ENCODE measurements at places on chromosomes 1 and 21. TPM values are rescaled to one million over a fixed set of nuclear protein-coding genes. Genes with fewer than 3 reads are reported as not detected.

GRCh38 chr21:15275615-15276235 is 210.9 kb upstream of the NRIP1 start:
- DNase-seq: no peak

DNA sequence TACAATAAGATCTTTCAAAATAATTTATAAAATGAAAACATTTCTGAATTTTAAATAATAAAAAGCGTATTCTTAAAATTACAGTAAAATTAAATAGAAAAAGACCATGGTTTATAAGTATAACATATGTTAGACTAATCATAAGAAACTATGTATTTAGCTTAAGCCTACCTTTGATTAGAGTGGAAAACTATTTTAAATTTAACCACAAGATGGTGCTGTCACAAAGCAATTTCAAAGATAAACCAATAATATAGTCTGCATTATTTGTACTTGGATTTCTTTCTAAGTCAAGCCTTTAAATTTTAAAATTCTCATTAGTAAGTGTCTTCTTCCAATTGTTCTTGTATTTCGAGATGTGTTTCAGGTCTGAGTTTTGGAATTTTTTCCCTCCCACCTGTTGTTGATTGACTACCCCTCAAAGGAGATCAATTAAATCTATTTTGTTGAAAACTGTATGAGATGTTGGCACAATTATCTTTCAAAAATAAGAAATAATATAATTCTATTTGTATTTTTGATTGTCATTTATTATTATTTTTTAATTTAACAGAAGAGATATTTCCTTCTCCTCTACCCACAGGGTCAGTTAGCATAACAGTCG is 459.8 kb downstream of the KCNT2 start:
- DNase-seq: peak; percentile 59

GRCh38 chr1:216090556-216090955 is 332.7 kb downstream of the USH2A start:
- no peak for DNase-seq

DNA sequence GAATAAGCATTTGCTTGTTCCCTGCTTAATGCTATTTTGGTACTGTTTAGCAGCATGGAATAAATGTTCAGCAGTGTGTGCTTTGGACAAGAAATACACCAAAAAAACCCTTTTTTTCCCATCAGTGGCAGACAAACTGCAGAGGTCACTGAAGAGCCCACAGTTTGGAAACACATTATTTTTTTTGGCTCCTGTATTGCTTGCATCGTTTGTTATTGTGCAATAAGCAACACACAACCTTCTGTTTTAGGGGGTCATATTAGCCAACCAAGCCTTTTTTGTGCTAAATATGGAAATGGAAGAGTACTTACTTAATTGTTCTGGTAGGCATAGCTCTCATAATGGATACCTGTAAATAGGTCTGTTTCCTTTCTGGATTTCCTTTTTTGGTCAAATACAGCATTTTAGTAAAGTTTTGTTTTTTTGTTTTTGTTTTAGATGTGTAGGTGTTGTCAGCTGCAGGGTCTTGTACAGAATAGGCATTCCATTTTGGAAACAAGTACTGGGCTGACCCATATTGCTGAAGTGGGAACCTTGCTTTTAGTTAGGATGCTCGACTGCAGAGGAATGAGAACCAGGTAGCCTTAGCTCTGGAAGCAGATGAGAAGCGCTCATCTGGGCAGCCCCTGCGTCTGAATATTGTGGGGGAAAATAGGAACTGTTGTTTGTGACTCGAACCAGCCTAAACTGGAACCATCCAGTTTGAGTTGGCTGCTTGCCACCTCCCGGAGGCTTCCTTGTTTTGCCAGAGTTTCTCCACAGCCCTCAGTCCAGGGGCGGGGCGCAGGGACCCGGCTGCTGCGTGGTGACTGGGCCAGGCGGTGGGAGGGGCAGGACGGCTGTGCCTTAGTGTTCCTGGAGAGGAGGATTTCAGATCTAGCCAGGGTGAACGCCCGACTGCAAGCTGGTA is 38.4 kb downstream of the SPEN start:
- DNase-seq: peak; percentile 96

- peak; percentile 82 for DNase-seq
Observed at GRCh38 chr1:223363856-223364684, at the start of gene SUSD4. SUSD4 (minus strand) TSS chr1:223364176; CDS start chr1:223363425, 751 bp downstream.

- no peak for DNase-seq
Observed at GRCh38 chr1:180863158-180863775, 49.4 kb upstream of the KIAA1614 start.

- DNase-seq: no peak
Observed at GRCh38 chr1:234624724-234625117, 14.7 kb upstream of the IRF2BP2 start.

DNA sequence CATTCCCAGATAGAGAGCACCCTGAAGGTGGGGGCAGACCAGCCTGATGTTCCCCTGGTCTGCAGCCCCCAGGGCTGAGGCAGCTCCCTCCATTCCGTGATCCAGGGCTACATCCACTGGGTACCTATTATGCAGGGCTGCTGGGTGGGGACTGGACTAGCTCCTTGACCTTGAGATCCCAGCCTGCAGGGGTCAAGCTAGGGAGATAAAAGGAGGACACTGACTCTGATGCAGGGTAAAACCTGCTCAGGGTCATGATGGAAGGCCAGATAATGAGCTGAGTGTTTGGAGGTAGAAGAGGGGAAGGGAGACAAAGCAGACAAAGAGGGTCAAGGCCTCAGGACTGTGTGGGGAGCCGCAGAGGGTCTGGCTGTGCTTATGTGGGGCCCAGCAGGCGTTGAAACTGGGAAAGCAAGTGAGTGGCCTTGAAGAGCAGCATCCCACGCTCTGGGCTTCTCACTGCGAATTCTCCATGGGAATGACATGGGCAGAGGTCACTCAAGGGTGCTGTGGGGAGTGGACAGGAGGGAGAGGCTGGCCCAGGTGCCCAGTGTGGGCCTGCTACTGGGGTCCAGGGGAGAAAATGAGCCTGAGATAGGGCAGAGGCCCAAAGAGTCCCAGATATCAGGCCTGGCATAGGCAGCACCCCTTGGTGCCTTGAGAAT is 9.7 kb downstream of the FOXO6 start:
- no peak for DNase-seq

DNA sequence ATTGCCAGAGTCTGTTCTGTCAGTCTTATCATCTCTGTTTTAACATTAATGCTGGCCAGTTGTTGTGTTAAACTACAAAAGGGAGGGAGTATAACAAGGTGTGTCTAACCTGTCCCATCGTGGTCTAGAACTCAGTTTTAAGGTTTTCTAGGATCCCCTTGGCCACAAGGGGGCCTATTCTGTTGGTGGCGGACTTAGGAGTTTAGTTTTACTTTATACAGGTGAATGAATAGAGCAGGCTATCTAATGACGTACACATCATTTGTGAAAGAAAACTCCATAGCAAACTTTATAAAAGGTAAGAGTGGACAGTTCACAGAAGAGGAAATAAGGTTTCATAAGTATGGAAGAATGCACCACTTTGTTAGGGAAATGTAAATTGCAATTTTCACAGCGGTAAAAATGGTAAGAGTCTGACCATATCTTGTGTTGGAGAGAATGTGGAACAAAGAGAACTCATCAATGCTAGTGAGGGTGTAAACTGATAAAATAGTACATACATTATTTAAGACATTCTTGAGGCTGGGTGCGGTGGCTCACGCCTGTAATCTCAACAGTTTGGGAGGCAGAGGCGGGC is 2.5 kb upstream of the ATF6 start:
- peak; percentile 57 for DNase-seq

DNA sequence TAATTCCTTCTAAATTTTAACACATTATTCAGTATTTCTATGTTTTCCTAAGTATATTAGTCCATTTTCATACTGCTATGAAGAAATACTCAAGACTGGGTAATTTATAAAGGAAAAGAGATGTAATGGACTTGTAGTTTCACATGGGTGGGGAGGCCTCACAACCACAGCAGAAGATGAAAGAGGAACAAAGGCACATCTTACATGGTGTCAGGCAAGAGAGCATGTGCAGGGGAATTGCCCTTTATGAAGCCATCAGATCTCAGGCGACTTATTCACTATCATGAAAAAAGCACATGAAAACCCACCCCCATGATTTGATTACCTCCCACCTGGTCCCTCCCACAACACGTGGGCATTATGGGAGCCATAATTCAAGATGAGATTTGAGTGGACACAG is 15.6 kb downstream of the GBP5 start:
- DNase-seq: no peak

DNA sequence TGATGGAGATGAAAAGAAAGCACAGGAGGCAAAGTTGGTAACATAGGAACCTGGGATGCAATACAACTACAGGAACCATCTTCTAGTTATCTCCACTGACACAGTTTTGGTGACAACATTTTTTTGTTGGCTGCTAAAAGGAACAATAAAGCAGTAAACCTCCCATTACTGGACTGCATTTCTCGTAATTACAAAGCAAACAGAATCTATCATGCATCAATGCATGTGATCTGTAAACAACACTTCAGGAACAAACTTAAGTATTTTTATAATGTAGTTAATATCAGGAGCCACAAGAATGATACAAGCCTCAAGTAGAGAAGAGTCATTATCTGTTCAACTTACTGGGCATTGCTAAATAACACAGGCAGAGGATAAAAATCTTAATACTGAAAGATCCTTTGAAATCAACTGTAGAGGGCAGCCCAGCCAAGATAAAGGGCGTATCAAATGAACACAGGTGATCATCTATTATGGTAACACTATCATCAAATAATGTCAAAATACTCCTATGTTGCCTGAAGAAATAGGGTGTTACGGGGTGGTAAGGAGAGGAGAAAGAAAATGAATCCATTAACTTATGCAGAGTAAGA is 193.3 kb downstream of the EIF4G3 start:
- no peak for DNase-seq

- DNase-seq: peak; percentile 39
Observed at GRCh38 chr1:157369808-157370521, 182.3 kb downstream of the FCRL5 start.

DNA sequence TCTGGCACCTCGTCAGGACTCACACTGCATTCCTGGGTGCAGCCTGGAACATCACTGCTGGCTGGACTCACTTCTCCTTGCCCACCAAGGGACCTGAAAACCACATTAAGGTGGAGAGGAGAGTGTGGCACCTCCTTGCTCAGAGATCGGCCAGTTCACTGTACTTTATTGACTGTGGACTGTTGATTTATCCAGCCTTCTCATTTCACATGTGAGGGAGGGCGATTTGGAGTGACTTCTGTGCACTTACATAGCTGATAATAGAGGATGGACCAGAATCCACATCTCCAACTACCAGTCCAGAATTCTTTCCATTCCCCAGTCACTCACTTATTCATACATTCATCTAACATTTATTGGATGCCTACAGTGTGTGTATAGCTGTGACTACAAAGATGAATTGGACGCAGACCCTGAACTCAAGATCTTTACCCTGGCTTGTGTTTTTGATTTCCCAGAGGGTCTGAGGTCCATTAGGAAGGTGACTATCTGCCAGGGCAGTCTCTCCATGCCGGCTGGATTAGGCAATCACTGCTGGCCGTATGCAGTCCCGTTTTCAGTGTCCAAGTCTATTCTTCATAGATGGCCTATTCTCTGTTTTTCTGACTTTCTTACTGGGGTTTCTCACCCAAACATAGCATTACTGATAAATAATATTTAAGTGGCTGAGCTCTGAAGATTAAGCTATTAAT is 233.5 kb upstream of the SGIP1 start:
- DNase-seq: no peak

- no peak for DNase-seq
Observed at GRCh38 chr1:31011719-31012118, 53.8 kb downstream of the PUM1 start.

DNA sequence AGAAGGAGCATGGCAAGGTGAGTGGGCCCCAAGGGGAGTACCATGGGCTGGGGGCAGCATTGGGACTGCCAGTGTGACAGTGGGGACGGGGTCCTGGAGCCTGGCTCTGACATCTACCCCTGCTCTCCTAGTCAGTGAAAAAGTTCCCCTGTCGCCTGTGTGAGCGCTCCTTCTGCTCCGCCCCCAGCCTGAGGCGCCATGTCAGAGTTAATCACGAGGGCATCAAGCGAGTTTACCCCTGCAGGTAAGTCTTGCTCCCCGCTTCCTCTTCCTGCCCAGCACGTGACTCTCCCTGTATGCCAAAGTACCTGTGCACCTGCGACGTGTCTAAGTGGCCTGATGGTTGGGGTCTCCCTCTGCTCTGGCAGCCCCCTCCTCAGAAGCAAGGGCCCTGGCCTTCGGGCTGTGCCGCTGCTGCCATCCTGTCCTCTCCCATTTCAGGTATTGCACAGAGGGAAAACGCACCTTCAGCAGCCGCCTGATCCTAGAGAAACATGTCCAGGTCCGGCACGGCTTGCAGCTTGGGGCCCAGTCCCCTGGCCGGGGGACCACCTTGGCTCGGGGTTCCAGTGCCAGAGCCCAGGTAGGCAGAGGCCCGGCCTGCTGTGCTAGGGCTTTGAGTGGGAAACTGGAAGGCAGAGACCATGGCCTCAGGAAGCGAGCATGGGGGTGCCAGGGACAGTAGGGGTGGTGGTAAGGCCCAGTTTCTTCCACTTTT is 8.1 kb downstream of the ZNF687 start:
- no peak for DNase-seq

Gene HCRTR1
- not detected for total RNA-seq

Gene NCMAP
- total RNA-seq: 9.3 TPM

Gene CD160
- total RNA-seq: not detected

Gene GART
- 4.1 TPM for total RNA-seq

Gene TNFRSF8
- total RNA-seq: 0.45 TPM

Gene TRPM2
- 2.0 TPM for total RNA-seq

Gene FCGR1A
- not detected for total RNA-seq

Gene BACE2
- total RNA-seq: 46.6 TPM
